ENCODE measurements at places on chromosomes 7 and 10.

DNA sequence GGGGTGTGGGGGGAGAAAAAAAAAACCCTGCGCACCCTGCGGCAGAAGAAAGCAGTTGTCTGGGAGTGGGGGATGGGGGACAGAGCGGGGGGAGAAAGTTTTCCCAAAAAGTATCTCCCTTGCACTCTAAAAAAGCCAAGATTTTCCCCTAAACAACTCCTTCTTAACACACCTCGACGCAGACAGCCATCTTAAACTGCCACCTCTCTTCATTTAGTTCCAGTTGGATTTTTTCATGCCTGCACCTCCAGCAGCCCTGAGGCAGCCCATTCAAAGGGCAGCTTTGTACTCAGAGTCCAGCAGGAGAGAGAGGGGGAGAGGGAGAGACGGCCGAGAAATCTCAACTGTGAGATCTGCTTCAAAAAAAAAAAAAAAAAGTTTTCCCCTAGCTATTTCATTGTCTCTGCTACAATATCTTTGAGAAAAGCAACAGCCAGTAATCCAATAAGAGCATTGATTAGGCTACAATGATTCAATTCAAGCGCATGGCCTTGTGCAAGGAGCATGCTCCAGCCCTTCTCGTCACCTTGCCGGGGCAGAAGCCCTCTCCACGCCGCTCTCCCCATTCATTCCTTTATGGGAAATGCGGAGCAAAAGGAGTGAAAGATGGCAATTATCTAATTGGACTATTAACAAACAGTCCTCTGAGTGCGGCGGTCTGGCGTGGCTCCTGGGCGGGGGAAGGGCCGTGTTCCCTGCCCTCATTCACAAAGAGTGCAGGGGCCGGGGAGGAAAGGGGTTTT lies 939 bp upstream of the VAX1 start:
- DNase-seq: no peak

DNA sequence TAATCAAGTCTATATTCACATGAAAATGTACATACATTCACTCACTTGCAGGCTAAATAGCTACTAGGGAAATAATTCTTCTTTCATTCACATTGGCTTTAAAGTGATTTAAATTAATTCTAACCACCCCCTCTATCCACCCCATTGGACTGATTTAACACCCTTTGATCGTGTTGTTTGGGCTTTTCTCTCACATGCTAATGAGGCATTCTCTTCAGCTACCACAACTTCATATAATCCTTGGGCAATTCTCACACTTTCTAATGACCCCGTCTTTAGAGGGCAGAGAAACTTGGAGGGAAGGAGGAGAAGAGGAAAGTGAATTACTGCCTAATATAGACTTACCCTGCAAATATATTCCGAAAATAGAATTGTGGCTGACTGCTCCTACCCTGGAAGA lies 24.6 kb downstream of the GRM3 start:
- no peak for DNase-seq

GRCh38 chr7:150612925-150613324 lies 19.3 kb downstream of the GIMAP6 start:
- no peak for DNase-seq

- DNase-seq: no peak
Observed at GRCh38 chr7:96308253-96308949, 13.5 kb downstream of the SLC25A13 start.

- DNase-seq: no peak
Observed at GRCh38 chr7:140484479-140484878, 5.2 kb upstream of the MKRN1 start.

DNA sequence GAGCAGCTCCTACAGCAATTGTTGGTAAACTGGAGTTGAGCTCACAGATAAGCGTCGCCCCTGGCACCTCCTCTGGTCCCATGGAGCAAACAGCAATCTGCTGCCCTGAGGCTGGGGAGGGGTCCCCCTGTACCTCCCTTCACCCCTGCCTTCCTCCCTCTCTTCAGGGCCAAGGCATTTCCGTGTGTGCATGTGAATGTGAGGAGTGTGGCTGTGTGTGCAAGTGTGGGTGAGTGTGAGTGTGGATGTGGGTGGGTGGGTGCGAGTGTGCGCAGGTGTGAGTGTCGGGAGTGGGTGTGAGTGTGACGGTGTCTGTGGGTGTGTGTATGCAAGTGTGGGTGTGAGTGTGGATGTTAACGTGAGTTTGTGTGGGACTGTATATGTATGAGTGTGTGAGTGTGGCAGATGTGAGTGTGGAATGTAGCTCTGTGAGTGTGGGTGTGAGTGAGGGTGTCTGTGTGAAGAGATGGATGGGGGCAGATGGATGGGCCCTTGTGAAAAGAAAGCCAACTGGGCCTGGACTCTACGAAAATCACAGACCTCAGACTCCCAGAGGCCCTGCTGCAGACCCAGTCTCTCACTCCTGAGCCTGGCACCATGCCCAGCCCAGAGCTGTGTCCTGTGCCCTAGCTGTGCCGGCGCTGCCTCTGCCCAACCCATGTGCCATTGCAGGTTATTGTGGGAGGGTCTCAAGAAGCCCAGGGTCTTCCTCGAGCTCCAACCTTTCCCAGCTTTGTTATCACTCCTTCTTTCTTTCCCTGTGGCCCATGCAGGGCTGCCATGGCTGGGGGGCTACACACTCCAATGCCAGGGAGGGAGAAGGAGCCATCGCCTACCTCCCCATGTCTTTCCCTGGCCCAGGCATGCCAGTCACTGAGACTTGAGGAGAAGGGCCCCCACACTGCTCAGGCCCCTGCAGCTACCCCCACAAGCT lies 73.9 kb downstream of the GRID1 start:
- DNase-seq: no peak

GRCh38 chr10:103543617-103544525 lies 50.4 kb downstream of the NEURL1 start:
- no peak for DNase-seq

DNA sequence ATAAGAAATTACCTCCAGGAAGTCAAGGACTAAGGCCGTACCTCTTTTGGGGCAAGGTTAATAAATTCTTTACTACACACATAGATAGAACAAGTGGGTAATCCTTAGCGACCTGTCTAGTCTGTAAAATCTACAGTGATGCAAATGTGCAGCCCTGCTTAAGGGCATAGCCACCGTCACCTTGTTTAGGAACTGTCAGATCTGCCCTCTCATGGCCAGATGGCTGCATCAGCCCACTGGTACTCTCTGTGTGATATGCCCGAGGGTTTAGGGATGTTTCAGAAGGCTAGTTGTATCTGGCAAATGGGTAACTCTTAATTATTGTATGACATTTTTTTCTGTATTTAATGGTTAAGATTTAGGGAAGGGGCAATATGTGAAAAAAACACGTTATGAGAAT lies 74.3 kb downstream of the NRG3 start:
- no peak for DNase-seq

- no peak for DNase-seq
Observed at GRCh38 chr10:24574578-24575155, 149.0 kb downstream of the ARHGAP21 start.

GRCh38 chr10:131810805-131811629 lies 89.8 kb upstream of the PPP2R2D start:
- no peak for DNase-seq

- DNase-seq: no peak
Observed at GRCh38 chr10:119703903-119704508, 21.8 kb upstream of the INPP5F start.

DNA sequence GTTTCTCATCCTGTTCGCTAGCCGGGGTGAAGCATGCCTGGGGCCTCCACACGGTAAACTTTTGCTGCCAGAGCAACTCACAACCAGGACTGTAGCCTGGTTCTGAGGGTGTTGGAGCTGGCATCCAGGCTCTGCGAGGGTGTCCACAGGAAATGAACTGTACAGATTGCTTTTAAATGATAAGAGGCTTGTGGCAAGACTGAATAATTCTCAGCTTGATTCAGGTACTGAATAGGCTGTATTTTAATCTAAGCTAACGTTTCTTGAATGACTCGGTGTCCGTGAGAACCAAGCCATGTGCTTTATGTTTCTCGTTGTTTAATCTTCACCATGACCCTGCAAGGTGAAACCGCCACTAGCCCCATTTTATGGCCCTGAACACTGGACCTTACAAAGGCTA lies 49.3 kb downstream of the EEPD1 start:
- DNase-seq: no peak

DNA sequence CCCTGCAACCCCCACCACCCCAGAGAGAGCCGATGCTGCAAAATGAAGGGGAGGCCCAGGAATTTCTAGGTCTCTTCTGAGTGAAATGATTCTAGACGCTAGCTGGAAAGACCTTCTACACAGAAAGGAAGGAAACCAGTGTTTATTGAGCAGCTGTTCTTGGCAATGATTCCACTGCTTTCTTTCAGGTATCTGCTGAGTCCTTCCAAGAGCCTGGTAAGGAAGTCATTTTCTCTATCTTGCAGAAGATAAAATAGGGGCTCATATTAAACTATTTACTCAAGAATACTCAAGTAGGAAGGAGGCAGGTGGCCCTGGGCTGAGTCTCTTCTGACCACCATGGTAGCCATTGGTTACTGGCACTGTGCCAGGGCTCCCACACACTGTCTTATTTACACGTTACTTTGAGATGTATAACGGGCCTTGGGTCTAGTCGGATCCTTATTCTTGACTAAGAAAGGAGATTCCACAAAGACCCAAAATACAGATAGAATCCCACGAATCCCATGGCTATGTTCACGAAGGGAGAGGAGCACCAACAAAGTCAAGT lies 112.1 kb downstream of the GALNT11 start:
- DNase-seq: no peak

- DNase-seq: no peak
Observed at GRCh38 chr10:60189861-60190475, 199.7 kb downstream of the ANK3 start.

DNA sequence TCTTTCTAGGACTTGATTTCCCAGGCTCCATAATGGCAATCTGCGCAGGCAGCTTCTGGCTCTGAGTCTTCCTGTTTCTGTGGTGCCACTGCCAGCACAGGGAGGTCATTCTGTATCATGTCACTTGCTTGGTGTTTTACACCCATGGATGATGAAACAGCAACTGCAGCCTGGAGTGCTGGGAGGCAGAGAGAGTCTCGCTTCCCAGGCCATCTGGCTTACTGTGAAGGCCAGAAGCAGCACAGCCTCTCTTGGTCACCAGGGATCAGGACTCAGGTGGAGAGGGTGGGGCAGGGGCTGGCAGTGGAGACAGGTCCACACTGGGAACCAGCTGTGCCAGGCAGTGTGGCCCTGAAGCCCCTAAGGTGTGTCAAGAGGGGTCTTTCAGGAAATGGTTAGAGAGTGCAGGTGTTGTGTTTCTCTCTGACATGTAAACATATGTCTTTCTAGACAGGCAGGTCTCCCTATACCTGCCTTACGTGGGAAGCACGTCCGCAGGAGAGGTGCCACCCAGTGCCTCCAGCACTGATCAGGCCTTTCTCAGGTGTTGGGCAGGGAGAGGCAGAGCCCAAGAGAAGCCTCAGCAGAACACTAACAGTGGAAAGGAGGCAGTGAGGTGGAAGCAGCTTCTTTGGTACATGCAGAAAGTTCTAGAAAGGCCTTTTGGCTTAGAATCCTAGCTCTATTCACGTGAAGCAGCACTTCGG lies 71.4 kb downstream of the INSIG1 start:
- DNase-seq: no peak

DNA sequence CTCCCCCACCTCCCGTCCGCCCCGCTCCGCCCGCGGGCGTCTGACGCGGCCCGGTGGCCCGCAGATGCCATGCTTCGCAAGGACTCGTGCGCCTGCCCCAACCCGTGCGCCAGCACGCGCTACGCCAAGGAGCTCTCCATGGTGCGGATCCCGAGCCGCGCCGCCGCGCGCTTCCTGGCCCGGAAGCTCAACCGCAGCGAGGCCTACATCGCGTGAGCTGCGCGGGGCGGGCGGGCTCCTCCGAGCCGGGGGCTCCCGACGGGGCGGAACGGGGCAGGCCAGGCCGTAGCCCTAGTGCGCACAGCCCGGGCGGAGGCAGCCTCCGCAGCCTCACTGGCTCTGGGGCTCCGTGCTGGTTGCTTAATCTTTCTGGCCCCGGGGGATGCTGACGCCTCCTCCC lies 2.8 kb downstream of the ASIC3 start:
- no peak for DNase-seq

DNA sequence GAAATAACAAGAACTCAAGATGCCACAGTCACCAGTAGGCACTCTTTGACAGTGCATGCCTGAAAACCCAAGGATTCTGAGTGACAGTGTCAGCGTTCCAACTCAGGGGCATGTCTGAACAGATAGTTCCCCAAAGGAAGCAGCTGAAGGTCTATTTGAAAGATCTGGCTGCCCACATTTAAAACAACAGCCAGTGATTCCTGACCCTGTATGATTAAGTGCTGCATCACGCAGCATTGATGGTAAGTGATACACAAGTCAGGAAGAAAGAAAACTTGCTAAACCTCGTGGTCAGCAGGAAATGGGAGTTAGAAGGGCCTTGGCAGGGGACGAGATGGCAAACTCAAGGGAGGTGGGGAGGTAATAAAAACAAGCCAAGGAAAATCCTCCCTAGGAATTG lies 1013.1 kb downstream of the TYW1 start:
- no peak for DNase-seq

GRCh38 chr10:72765051-72765745 lies 73.3 kb downstream of the MCU start:
- DNase-seq: no peak

DNA sequence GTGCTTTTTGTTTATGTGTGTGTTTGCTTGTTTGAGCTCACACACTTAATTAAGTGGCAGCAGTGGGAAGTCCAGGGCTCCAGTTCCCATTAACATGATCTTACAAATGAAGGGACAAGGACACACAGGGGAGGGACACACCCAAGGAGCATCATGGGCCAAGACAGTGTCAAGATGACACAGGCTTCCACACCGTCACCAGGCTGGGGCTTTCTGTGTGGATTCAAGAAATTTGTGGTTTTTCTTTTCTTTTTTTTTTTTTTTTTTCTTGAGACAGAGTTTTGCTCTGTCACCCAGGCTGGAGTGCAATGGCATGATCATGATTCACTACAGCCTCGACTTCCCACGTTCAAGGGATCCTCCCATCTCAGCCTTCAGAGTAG lies 173.6 kb downstream of the KIAA1217 start:
- DNase-seq: no peak

- DNase-seq: no peak
Observed at GRCh38 chr7:55420530-55420929, 55.4 kb downstream of the LANCL2 start.

GRCh38 chr10:104824380-104825006 lies 183.4 kb downstream of the SORCS3 start:
- DNase-seq: no peak

DNA sequence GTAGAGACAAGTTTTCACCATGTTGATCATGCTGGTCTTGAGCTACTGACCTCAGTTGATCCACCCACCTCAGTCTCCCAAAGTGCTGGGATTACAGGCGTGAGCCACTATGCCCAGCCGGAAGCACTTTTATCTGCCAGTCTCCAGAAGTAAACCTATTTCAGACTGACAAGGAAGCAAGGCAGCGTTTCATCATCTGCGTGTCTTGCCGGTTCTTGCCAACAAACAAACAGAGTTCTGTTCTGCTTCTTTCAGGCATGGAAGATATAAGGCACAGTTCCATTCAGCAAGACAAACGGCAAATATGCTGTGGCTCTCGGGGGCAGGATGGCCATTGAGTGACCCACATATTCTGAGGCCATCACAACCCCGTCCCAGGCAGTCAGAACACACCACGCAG lies 15.5 kb upstream of the LARP4B start:
- no peak for DNase-seq
